ENCODE measurements at places on chromosomes 5 and 9.

- no peak for DNase-seq
Measured at GRCh38 chr5:17096952-17097695, 120.3 kb upstream of the BASP1 start.

- no peak for DNase-seq
Measured at GRCh38 chr5:135534609-135535419, 950 bp downstream of the NEUROG1 start.

DNA sequence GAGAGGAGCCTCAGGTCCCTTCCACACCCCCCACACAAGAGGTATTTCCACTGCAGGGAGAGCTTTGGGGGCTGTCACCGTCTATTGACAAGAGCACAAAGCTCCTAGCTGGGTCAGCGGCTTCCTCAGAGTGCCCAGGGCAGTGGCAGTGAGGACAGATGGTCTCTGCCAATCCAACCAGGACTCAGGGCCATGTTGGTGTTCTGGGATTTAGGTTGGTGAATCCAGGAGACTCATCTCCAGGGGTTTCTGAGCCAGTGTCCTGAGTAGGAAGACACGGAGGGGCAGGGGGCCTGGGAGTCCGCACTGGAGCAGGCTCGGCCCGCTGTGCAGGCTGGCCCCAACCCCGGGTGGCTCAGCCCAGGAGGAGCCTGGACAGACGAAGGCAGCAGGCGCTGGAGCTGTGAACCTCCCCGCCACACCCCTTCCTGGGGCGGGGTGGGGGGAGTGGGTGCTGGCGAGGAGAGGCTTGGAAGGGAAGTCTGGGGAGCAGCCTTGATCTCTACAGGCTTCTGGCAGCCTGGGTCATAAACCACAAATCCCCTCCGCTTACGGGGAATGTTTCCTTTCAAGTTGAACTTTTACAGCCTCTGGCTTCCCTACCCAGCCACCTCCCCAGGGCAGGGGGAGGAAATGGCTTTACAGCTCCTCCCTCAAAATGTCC lies 19.6 kb downstream of the CRB2 start:
- DNase-seq: no peak

DNA sequence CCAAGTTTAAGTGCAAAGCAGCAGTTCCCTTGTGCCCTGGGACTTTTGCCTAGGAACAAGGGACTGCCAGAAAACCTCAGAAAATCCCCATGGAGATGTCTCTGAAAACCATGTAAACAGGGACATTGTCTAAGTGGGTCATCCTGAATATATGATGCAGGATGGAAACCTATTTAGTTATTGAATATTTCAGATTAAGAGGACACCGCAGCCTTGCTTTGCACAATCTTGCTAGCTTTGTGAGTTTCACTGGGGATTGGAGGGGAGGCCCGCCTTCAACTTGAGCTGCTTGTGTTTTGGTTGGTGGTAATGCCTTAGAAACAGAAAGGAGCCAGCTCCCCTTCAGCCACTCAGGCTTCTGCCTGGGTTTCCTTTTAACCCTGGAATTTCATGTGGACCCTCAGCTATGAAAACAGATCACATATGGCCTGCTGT lies 112.8 kb downstream of the C9orf152 start:
- no peak for DNase-seq

- no peak for DNase-seq
Measured at GRCh38 chr5:152884006-152884405, 478.9 kb upstream of the NMUR2 start.

- DNase-seq: no peak
Measured at GRCh38 chr9:123000371-123001068, 32.9 kb upstream of the GPR21 start.

DNA sequence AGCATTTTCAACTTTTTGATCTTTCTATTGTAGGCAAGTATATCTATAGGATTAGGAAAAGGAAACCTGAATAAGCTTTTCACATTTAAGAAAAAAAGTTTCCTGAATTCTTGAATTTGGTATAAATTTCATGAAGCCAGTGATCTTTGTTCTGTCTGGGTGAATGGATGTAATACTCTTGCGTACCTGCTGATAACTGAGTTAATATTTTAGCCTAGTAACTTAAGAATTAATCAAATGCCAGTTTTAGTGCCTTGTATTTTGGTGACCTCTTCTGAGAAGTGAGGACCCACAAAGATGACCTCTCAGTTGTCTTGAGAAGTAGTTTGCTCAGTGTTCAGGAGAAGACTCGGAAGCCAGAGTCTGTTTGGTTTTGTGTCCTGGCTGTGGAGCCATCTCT lies 77.9 kb downstream of the UHRF2 start:
- DNase-seq: no peak

- DNase-seq: no peak
Measured at GRCh38 chr9:120038342-120038741, 541.6 kb downstream of the CDK5RAP2 start.

GRCh38 chr5:133289686-133290367 lies 238.0 kb downstream of the HSPA4 start:
- no peak for DNase-seq

DNA sequence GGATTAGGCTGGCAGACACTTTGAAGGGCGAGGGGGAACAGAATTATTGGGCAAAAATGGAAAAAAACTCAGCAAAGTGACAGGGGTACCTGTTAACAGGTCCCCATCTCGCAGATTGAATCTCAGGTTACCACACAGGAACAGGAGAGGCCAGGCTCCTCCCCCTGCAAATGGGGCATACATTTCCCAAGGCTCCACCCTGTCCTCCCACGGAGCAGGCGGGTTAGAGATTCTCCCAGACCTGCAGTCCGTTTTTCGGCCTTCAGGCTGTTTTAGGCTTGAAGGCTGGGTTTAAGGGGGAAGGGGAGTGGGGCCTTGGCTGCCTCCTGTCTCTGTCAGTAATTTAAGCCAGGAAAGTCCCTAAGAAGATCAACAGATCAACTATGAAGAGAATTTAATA lies 42.7 kb downstream of the LRRC70 start:
- no peak for DNase-seq

DNA sequence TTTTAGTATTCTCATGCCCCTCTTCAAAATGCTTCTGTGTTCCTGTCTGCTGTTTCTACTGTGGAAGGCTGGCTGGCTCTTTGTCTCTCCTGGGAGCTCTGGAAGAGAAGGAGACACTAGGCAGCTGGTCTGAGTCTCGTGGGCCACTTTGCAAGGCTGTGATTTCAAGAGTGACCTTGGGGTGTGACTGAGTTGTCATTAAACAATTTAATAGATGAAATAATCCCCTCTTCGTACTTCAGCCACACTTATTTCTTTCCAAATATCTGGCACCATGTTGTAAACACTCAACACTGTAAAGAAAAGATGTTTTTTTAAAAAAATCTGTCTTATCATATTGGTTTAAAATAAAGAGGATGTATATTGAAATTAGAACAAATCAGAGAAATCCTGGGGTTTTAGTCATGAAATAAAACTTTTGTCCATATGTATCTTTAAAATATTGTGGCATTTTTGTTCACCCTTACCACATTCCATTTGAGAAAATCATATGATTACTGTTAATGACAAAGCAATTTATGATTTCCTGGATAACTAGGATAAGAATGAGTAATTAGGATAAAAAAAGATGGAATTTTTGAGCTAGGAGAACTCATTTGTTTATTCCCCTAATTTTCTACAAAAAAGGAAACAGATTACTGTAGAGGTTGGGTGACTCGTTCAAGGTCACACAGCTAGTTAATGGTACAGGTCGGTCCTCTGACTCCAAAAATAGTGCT lies 200.8 kb downstream of the MAT2B start:
- no peak for DNase-seq

GRCh38 chr9:14250794-14251153 lies 63.2 kb downstream of the NFIB start:
- DNase-seq: no peak

DNA sequence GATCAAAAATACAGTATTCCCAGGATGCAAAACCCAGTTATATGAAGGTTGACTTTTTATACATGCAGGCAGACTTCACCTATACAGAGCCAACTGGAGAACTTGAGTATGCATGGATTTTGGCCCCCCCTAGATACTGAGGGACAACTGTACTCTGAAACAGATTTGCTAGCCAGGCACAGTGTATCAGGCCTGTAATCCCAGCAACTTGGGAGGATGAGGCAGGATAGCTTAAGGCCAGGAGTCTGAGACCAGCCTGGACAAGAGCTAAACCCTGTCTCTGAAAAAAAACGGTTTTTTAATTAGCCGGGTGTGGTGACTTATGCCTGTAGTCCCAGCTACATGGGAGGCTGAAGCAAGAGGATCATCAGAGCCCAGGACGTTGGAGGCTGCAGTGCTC lies 21.9 kb downstream of the PTBP3 start:
- no peak for DNase-seq

DNA sequence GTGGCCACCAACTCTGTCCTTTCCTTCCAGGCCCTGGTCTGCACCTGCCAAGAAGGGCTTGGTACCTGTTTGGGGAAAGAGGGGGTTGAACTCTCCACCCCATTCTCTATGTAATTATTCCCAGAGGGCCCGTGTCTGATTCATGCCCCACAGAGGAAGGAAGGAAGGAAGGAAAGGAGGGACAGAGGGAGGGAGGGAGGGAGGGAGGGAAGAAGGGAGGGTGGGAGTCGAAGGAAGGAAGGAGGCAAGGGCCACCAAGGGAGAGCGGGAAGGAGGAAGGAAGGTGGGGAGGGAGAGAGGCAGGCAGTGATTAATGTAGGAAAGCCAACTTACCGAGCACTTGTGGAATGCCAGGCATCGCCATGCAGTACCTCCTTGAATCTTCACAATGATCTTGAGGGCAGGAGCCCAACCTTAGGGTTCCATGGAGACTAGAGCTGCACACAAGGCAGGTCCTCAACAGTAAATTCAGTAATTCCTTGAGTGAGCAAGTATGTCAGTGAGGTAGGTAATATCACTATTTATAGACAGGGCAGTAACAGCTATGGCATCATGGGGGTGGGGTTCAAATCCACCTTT lies 75.8 kb downstream of the FGF18 start:
- DNase-seq: no peak

GRCh38 chr5:157648275-157648990 lies 3.8 kb downstream of the SOX30 start:
- no peak for DNase-seq

GRCh38 chr9:91900797-91901177 lies 49.2 kb downstream of the ROR2 start:
- no peak for DNase-seq

GRCh38 chr5:59600998-59601397 lies 292.5 kb downstream of the PDE4D start:
- no peak for DNase-seq

- DNase-seq: no peak
Measured at GRCh38 chr5:173680660-173681242, 64.3 kb upstream of the BOD1 start.

- DNase-seq: no peak
Measured at GRCh38 chr9:20001058-20001457, 212.2 kb upstream of the SLC24A2 start.

DNA sequence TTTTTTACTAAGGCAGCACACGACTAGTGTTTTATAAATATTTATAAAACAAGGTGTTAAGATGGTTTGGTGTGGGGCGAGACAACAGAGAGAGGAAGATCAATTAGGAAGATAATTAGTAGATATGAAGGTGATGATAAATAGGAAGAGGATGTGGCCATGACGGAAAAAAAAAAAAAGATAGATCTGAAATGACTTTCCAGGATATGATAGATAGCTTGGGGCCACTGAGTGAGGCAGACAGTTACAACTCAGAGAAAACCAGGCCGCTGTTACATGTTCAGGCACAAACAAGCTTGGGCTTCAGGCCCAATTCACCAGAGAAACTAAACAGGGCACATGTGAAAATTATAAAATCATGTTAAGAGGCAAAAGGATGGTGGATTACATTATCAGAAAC lies 43.2 kb downstream of the KIAA0825 start:
- no peak for DNase-seq
